ENCODE measurements at places on chromosomes 1 and 21.

DNA sequence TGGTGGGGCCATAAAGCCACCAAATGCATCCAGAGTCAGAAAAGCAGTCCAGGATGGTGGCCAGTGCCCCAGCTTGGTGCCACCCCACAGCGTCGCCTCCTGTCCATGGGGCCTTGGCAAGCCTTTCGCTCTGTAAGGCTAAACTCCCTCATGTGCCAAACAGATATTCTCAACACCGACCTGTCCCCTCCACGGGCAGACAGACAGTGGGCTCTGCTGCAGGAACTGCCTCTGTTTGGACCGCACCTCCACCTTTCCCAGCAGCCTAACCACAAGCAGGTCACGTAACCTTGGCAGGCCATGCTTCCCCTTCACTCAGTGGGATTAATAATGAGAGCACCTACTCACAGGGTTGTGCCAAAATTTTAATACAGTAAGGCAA is 11.7 kb downstream of the RUNX1 start:
- no peak for DNase-seq

DNA sequence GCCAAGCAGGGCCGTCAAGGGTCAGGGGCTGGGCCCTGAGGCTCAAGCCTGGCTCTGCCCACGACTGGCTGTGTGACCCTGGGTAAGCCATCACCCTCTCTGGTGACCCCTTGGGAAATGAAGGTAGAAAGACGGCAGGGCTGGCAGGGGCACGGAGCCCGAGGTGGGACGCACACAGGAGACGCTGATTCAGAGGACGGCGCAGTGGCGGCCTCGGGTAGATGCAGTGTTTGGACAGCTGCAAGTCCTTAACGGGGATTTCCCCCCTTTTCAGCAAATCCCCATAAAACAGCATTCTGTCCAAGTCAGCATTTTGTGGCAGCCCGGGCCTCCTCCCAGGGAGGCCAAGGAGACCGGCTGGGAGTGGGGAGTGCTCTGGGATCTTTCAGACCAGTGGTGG is 16.7 kb downstream of the COL8A2 start:
- DNase-seq: no peak

DNA sequence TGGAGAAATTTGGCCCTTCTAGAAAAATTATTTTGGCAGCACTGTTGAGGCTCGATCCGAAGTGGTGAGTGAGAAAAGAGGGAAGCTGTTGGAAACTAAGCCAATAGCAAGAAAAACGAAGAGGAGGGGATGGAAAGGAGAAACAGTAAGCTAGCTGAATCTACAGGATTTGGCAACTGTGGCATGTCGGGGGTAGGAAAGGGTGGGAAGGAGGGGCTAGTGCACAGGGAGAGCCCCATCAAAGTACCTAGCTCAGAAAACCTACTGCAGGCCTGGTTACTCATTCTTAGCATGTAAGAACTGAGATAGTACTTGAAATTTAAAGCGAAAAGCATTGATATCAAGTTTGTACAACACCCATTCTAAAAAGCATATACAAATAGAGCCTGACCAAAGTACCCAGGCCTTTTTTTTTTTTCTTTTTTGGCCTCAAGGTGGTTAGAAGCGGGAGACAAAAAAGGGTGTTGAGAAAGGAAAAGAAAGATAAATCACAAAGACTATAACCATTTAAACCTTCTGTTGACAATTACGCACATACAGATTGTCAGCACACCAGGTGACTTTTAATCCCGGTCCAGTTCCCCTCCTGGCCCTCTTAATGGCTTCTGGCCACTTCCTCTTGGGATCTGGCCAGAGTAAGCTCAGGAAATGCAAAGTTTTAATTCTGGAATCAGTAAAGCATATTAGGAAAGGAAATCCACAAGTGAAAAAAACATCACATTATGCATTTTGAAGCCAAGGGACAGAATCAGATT is 50.4 kb downstream of the SLC16A1 start:
- peak; percentile 28 for DNase-seq

DNA sequence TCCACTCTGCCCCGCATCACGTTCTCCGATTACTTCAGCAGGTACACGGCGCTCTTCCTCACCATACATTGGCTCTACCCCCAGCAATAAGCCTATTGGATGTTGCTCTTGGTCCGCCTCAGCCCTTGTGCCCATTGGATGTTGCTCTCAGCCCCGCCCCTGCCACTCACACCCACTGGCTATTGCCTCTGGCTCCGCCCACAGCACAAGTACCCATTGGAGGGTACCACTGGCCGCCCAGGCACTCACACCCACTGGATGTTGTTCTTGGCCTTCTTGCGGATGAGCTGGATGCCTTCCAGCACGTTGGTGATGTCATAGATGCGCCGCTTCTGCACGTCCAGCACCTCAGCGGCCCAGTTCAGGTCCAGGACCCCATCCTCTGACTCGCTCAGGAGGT is 9.4 kb downstream of the E2F2 start:
- DNase-seq: no peak

DNA sequence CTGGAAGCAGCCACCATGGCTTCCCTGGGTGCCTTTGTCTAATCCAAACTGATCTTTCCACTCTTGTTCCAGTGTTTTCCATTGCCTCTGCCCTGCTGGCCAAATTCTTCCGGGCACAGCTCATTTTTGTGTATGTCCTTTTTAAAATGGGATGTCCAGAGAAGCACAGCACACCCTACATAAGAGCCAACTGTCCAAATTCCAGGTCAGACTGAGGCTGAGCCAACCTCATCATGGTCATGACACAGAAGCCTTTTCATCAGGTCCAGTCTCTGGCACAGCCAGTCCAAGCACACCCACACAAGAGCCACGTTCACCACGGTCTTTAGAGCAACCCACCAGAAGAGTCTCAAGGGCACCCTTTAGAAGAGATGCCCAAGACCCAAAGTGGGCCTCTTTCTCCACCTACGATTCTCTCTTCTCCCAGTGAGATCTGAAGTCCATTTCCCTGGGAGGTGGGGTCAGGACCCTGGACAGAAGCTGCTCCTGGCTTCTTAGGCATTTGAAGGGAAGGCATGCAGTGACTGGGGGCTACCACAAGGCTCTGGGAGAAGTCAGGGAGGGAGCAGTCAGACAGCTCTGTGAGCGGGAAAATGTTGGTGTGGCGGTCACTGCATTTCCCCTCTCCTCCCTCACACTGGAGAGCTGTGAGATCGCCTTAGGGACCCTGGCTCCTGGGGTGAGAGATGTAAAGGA is 53.2 kb downstream of the SYT2 start:
- no peak for DNase-seq

DNA sequence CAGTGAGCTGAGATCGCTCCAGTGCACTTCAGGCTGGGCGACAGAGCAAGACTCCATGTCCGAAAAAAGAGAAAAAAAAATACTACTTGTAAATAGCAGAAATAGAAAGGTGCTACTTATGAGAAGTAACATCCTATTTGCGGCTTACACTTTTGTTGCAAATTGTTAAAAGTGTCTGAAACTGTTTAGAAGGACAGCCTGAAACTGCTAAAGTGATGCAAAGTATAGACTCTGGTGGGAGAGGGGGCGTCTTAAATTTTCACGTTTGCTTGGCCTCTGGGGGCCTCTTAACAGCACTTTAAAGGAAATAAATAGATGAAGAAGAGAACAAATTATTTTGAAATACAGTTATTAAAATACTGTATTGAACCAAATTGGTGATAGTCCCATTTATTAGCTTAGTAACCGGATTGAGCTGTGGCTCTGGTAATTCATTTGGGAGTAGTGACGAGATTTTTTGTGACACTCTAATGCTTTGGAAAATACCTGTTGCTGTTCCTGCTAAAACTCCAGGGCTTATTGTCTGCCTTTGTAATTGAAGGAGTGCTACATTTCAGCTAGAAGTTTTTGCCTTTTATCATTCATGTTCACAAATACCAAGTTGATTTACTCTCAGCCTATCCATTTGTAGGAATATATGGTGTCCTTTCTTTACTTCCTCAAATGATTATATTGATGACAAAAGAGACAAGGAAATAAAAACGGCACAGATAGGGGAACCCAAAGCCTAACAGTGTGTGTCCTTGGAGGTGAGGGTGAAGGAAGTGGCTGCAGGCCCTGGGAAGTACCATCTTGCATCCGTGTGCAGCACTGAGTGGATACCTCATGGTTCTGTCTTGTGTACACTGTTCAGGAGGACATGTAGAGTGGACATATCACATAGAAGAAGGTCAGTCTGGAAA is 6.2 kb downstream of the PKNOX1 start:
- peak; percentile 16 for DNase-seq

- DNase-seq: no peak
These were observed 25.7 kb downstream of the C21orf91 start for GRCh38 chr21:17793246-17794123.

GRCh38 chr21:46551636-46552241 is 53.1 kb downstream of the S100B start:
- peak; percentile 83 for DNase-seq

DNA sequence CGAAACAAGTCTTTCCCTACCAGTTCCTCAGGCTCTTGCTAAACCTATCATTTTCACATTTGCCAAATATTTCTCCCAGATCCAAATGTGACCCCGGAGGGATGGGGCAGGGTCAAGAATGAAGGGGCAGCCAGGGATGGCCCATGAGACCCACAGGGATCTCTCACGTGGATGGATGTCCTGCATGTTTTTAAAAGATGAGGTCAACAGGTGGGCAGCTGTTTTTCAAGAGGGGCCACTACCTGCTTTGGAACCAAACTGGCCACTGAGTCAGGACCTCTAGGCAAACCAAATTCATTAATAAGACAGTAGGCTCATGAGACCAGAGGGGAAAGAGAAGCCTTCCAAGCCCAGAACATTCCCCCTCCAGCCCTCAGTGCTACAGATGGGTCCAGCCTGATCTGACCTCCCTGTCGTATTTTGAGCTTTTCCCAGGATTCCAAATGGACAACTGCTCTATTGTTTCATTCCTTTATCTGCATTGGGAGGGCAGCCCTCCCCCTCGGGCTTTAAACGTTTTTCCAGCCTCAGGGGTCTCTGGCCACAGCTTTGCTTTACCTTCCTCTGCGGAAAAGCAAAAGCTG is 252.5 kb upstream of the IRF2BP2 start:
- DNase-seq: no peak

- DNase-seq: no peak
These were observed 118.2 kb downstream of the FAF1 start for GRCh38 chr1:50841791-50842387.

DNA sequence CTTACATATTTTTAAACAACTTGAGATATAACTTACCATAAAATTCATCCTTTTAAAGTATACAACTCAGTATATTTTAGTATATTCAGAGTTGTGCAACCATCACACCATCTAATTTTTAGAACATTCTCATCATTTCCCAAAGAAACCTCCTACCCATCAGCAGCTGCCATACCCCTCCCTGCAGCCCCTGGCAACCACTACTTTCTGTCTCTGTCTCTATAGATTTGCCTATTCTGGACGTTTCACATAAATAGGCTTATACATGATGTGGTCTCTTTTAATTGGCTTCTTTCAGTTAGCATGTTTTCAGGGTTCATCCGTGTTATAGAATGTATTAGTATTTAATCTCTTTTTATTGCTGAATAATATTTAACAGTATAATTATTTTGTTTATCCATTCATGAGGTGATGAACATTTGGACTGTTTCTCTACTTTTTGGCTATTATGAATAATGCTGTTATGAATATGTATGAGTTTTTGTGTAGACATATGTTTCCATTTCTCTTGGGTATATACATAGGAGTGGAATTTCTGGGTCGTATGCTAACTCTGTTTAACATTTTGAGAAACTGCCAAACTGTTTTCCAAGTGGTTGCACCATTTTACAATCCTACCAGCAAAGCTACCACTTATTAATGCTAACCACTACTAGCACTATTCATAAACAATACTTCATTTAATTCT is 29.5 kb downstream of the WDR26 start:
- no peak for DNase-seq

DNA sequence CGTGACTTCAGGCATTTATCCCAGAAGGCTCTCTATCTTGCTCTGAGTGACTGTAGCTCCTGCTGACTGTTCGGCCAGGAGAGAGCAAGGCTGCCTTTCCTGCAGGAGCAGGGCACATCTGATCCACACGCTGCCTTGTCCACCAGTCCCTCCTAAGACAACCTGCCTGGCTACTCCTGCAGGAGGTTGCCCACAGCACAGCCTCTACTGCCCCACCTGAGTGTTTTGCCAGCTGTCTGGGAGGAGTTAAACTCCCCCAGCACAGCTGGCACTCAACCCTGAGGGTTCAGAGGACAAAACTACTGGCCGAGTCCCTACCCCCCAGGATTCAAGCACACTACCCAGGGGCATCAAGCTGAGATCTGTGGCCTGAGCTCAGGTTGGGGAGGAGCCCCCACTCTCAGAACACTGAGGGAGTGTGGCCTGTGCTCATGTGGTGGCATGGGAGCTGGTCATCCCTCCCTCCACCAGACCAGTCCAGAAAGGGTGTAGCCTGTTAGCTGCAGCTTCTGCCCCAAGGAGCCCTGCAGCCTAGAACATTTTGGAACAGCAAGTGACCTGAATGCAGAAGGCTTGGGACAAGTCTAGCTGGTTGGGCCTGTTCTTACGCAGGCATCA is 237.3 kb downstream of the SLC44A5 start:
- DNase-seq: no peak

- DNase-seq: no peak
These were observed 17.1 kb upstream of the KLHDC8A start for GRCh38 chr1:205373798-205374175.

GRCh38 chr1:6133146-6133895 is 46.8 kb downstream of the CHD5 start:
- DNase-seq: no peak

- no peak for DNase-seq
These were observed 8.1 kb upstream of the NTNG1 start for GRCh38 chr1:107132780-107133179.

DNA sequence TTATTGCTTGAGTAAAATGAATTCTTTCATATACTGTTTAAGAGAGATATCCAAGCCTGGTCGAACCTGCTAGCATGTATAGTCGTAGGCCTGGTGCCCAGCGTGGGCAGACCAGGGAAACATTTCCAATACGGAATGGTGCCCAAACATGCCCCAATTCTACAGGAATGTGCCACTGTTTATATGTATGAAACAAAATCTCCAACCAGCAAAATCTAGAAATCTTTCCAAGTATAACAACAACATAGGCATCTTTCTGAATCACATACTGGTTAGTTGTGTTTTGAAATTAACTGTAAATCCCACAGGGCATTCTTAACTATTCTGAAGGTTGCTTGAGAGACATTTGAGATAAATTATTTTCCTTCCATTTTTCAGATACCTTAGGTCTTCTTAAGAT is 17.0 kb upstream of the ABCD3 start:
- no peak for DNase-seq

- DNase-seq: peak; percentile 41
These were observed 24.4 kb upstream of the FGGY start for GRCh38 chr1:59272507-59272906.

DNA sequence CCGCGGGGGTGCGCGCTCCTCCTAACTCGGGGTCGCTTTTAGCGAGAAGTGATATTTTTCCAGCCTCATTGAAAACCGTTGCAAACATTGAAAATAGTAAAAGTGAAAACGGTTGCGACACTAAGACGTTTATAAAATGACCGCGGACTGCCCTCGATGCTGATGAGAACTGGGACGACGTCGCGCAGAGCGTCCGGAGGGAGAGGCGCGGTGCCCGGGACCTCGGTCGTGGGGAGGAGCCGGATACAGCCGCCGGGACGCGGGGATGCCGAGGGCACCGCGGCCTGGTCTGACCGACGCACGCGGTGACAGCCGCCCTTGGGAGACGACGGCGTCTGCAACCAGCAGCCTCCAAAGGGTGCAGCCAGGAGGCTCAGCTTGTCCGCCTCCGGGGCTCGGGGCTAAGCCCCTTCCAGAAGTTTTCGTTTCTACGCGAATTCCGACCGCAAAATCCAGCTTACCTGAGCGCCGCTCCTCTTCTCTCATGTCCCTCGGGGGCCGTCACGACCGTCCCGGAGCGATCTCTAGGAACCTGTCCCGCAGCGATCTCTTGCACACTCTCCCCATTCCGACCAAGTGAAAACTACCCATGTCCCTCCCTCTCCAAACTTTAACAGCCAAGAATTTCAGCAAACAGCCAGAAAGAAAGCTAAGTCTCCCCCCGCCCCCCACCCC is 144.4 kb upstream of the ETS2 start:
- DNase-seq: peak; percentile 14
